ENCODE measurements at places on chromosomes 1 and 21.
A peak's percentile ranks its signal among the peaks of the same experiment; 100 is the strongest.

DNA sequence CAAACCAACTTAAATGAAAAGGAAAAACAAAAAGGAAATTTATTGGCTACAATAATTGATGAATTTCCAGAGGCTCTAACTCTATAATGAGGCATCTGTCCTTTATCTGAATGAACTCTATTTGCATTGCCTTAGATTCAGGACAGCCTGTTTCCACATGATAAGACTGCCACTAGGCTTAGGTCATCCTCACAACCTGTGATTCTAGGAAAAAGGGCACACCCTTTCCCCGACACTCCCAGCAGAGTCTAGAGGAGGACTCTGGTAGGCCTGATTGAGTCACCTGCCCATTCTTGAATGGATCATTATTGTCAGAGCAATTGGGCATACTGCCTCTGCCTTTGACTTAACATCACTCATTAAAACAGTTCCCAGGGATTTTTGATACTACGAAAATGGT, 262.8 kb downstream of the TPR start:
- DNase-seq, result no peak

- no peak for DNase-seq
These were observed 62.7 kb downstream of the PRDM2 start for GRCh38 chr1:13762642-13763041.

- DNase-seq, result no peak
These were observed 14.2 kb downstream of the RIMS3 start for GRCh38 chr1:40651138-40651857.

DNA sequence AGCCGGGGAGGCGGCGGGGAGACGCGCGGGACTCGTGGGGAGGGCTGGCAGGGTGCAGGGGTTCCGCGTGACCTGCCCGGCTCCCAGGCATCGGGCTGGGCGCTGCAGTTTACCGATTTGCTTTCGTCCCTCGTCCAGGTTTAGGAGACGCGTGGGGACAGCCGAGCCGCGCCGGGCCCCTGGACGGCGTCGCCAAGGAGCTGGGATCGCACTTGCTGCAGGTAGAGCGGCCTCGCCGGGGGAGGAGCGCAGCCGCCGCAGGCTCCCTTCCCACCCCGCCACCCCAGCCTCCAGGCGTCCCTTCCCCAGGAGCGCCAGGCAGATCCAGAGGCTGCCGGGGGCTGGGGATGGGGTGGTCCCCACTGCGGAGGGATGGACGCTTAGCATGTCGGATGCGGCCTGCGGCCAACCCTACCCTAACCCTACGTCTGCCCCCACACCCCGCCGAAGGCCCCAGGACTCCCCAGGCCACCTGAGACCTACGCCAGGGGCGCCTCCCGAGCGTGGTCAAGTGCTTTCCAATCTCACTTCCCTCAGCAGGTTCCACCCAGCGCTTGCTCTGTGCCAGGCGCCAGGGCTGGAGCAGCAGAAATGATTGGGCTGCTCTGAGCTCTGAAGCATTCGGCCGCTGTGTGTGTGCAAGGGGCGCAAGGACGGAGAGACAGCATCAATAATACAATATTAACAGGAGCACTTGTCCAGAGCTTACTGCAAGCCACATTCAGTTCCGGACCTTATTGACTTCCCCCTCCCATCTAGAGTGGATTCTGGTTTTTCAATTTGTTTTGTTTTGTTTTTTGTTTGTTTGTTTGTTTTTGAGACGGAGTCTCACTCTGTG, 10.3 kb downstream of the SIM2 start:
- DNase-seq, result no peak

GRCh38 chr1:206580438-206581113, 31.7 kb downstream of the EIF2D start:
- DNase-seq, result no peak

DNA sequence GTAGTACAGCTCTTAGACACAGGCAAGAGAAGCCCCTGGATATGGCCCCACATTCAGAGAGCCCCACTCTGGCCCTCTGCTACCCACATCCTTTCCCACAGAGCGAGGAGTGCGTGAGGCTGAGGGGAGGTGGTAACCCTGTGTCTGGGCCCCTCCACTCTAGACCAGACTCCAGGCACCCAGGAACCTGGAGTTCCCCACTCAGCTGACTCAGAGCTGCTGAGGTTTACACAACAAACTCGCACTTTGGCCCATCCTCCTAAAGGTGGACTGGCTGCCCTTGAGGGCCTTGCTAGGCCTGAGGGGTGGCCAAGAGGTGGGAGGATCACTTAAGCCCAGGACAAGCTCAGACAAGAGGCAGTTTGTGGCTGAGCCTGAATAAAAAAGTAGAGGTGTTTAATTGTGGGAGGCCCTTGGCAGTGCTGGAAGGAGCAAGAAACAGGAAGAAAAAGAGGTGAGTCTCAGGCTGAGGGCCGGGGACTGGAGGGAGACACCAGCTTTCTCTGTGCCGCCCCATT, 10.7 kb downstream of the MR1 start:
- no peak for DNase-seq

DNA sequence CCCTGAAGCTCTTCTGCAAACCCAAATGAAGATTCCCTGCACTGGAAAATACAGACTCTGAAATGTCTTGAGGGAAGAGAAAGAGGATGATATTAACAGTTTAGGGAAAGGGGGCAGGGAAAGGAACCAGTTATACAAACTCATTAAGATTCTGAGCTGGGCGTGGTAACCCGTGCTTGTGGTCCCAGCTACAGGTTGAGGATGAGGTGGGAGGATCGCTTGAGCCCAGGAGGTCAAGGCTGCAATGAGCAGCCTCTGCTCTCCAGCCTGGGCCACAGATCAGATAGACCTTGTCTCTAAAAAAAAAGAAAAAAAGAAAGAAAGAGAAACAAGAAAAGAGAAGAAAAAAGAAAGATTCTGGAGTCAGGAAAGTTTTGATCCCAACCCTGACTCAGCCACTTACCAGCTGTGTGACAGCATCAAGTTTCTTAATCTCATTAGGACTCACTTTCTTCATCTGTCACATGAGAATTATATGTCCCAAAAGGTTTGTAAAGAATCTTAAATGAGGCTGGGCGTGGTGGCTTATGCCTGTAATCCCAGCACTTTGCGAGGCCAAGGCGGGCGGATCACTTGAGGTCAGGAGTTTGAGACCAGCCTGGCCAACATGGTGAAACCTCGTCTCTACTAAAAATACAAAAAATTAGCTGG, 53.9 kb downstream of the OPTC start:
- no peak for DNase-seq

GRCh38 chr1:193519922-193520321, 333.5 kb upstream of the B3GALT2 start:
- DNase-seq, result no peak

DNA sequence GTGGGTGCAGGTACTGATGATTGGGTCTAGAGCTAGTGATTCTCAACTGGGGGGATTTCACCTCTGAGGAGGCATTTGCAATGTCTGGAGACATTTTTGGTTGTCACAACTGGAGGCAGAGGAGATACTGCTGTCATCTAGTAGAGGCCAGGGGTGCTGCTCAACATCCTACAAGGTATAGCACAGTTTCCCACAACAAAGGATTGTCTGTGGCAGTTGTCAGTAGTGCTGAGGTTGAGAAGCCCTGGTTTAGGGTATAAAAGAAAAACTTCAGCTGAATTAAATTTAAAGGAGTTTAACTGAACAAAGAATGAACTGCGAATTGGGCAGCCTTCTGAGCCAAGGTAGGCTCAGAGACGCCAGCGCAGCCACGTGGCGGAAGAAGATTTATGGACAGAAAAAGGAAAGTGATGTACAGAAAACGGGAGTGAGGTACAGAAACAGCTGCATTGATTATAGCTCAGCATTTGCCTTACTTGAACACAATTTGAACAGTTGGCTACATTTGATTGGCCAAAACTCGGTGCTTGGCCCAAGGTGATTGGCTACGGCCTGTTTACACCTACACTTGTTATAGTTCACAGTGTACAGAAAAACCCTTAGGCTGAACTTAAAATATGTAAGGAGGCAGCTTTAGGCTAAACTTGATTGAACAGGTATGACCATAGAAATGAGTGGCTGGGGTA, 40.4 kb downstream of the MPZL1 start:
- no peak for DNase-seq

DNA sequence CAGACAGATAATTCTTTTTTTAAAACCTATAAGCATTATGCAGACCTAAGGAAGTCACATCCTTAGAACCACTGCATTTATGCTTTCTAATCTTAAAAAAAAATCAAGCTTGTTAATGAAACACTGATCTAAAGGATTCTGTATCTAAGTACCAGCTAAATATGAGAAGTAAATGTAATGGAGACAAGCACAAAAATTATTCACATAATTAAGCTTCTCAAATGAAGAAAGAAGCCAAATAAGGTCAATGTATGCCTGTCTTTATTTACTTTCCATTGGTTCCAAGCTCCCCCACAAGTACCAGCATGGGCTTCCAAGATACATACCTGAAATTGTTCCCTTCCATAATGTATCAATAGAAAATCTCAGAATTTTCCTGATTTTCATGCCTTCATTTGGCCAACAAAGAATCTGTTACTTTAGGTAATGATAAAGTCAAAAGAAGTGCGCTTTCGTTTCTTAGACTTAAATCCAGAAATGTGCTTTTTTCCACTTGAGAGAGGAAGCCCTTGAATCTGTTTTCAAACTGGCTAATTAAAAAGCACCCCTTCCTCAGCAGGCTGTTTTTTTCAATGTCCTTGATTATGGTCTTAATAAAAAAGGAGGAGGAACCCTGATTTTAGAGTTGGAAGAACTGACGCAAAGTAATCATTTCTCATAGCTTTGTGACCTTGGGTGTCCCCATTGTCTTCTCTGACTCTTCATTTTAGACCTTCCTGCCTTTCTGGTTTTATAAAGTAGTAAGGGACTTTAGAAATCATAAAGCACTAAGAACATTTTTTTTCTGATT, 3.8 kb downstream of the RGS2 start:
- no peak for DNase-seq

DNA sequence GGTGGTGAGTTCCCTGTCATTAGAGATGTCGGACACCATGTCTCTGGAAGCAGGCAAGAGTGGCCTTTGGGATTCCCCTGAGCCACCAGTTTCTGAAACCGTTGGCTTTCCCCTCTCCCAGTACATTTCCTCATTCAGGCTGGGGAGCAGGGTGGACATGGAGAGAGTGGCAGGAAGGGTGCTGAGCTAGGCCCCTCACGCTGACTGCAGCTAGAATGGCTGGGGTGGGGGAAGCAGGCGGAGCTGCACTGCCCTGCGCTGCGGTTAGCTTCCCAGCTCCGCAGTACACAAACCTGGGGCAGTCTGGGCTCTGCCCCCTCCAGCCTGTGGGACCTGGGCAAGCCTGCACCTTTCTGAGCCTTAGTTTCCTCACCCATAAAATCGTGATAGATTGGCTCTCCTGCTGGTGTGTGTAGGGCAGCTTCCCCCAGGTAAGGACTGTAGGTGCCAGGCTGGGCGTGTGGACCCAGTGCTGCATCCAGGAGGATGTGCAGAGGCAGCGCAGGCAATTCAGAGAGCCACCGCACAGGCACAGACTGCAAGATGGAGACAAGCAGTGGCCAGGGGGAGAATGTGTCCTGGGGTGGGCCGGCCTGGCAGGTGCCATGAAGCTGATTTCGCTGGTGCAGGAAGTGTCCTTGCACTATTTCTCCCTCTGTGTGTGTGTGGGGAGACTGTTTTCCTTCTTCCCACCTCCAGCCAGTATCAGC, 3.0 kb downstream of the PLA2G2F start:
- no peak for DNase-seq

DNA sequence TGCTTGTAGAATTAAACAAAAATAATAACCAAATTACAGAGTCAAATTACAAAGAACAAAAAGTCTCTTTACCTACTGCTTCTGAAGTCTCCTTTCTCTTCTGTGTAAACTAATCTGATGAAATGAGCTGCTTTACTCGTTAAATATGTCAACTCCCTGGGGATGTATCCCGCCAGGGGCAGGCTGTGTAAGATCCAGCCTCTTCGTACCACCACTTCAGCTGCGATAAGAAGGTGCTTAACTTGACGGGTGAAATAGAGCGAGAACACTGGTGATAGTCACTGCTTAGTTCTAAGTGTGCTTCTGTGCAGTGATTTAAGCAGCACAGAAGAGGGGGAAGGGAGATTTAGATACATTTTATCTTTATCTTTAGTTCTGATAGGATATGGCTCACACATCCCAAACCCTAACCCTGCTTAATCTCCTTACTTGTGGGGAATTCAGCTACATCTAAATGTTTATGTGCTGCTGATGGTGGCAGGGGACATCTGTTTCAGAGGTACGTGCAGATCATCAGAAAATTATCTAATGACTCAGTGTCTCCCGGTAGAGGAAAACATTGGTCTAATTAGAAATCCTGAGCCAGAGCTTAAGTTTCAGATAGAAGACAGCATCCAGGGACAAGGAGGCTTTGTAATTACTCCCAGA, 46.0 kb downstream of the RHOU start:
- peak; percentile 28 for DNase-seq

DNA sequence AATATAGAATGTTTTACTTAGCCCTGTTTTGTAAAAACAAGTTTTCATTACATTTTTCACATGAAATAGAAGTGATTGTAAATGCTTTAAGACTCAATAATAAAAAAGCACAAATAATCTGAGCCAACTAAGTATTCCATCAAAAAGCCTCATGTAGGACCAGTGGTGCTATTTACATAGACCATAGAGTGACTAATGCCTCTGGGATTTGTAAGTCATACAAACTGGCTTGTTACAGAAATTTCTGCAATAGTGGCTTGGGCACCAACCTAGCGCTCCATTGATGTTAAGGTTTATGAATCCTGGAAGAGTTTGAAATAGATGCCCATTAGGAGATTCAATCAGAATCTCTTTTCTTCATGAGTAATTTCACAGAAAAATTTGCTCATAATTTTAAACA, 31.9 kb downstream of the ZMYM1 start:
- peak; percentile 7 for DNase-seq

DNA sequence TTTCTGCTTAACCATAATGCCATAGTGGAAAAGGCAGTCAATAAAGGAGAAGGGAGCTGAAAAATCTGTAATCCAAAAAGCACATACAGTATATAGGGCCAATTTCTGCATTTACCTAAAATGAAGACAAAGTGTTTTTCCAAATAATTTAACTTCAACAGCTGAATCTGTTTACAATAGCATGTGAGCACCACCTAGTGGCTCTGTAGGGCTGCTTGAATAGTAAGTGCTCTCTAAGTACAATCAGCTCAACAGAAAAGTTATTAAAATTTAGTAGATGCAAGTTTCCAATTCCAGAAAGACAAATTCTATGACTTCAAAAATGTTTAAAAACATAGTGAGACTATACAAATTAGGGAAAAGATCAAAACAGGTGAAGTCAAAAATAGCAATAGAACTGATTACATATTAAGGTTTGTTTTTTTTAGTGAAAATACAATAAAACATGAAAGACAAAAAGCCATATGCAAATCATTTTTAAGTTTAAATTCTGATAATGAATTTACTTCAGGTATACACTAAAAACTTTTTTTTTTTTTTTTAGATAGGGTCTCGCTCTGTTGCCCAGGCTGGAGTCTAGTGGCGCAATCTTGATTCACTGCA, 220.0 kb downstream of the SETD4 start:
- peak; percentile 46 for DNase-seq

DNA sequence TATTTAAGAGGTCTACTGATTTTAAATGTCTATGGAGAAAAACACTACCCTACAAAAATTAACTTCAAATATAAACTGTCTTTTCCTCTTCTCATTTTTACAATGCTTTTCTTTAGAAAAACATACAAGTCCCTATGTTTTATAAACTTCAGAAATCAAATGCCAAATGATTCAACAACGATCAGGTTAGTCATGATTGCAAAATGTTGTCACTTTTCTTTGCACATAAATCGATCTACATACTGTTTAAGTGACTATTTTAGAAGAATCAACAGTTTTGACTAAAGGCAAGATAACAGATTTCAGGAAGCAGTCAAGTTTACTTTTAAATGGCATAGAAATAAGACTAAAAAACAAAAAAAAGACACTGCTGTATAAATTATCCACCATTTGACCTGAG, 168.7 kb downstream of the GPATCH2 start:
- DNase-seq, result no peak

Measured in BJ (cell line).